Large intestine (tissue), 12 donors: ENCODE measurements at places on chromosomes 11 and 22. TPM values are rescaled to one million over a fixed set of nuclear protein-coding genes. Genes with fewer than 3 reads are reported as not detected.

ARHGEF17 gene
- polyA plus RNA-seq: 61.4 TPM

DEPDC7 gene
- polyA plus RNA-seq: 58.3 TPM

TCIRG1 gene
- polyA plus RNA-seq: 83.1 TPM

- DNase-seq: peak; percentile 96
These were observed at the start of gene AKIP1 for GRCh38 chr11:8911029-8911823. AKIP1 (plus strand) TSS chr11:8911189; CDS start chr11:8911450, 261 bp downstream.

DNA sequence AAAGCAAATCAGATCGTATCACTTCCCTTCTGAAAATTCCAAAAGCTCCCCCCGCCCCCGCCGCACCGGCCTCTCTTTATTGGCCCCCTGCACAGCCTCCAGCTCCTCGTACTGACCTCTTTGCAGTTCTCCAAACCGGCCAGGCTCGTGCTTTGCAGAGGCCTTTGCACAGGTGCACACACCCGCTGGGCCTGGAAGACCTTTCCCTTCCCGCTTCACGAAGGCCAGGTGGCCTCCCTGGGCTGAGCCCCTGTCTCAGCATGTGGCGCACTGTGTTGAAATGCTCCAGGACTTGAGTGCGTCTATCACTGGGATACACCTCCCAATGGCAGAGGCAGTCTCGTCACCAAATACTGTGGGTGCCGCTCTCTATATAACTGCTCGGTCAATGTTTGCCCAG is 13.2 kb upstream of the ADA2 start:
- DNase-seq: no peak

GRCh38 chr11:45150943-45151342 is 4.5 kb downstream of the PRDM11 start:
- DNase-seq: no peak

GRCh38 chr22:48717076-48717810 is 1110.4 kb downstream of the BRD1 start:
- no peak for DNase-seq

- no peak for DNase-seq
These were observed 48.7 kb downstream of the IGLL5 start for GRCh38 chr22:22936180-22936914.

- peak; percentile 33 for DNase-seq
These were observed 77.0 kb downstream of the ZNF280B start for GRCh38 chr22:22431271-22432220.

GRCh38 chr22:49202226-49202625 is 625.4 kb downstream of the BRD1 start:
- no peak for DNase-seq

GRCh38 chr11:110829873-110830272 is 117.6 kb upstream of the ARHGAP20 start:
- DNase-seq: no peak

- peak; percentile 29 for DNase-seq
These were observed 7.3 kb upstream of the NCF4 start for GRCh38 chr22:36853407-36854099.
